ENCODE measurements at places on chromosomes 3 and 15.

GRCh38 chr3:143203848-143204247 is 84.3 kb downstream of the CHST2 start:
- no peak for DNase-seq

DNA sequence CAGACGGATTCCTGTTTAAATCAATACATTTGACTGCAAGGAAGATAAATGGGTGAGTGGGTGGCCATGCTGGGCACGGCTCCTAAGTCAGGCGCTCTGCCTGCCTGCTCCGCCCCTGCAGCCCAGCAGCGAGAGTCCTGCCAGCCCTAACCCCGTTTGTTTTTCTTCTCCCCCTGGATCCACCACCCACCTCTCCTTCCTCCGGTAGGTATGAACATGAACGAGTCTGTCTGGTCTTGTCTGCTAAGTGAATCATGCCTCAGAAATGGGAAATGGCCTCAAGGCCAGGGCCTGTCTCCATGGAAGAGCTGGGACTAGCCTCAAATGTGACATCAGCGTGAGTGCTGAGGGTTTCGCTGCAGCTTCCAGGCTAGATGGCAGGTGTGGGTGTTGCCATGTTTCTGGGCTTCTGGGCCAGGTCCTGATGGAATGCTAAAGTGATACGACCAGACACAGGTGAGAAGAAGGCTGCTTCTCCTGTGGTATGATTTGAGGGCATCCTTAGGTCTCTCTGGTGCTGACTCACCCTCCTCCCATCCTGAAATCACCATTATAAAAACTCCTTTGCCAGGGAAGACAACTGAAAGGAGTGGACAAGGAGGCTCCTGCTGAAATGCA is 5.6 kb upstream of the FEM1B start:
- no peak for DNase-seq

- no peak for DNase-seq
These were observed 127.1 kb upstream of the RBMS3 start for GRCh38 chr3:29153811-29154210.

DNA sequence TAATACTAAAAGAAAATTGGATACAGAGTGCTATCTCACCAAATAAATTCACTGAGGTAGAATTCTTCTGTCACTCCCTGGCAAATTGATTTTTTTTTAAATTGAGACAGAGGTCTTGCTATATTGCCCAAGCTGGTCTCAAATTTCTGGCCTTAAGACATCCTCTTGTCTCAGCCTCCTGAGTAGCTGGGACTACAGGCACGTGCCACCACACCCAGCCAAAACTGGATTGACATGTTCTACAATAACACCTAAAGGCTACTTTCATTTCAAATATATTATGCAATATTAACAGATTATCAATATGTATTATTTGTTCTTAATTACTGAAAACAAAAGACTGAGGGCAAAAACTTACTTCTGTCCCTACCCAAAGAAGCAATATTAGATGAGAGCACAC is 36.7 kb downstream of the TFDP2 start:
- no peak for DNase-seq

- no peak for DNase-seq
These were observed 47.7 kb upstream of the FMN1 start for GRCh38 chr15:33242165-33242564.

GRCh38 chr15:69071260-69071659 is 56.8 kb downstream of the NOX5 start:
- DNase-seq, result no peak

GRCh38 chr3:165279471-165279870 is 83.3 kb upstream of the SLITRK3 start:
- DNase-seq, result no peak

GRCh38 chr3:141311496-141312353 is 56.6 kb upstream of the ZBTB38 start:
- peak; percentile 96 for DNase-seq

- DNase-seq, result no peak
These were observed 23.7 kb downstream of the PRR23E start for GRCh38 chr3:127216415-127217261.

GRCh38 chr3:111541911-111542483 is at the start of gene CD96:
TSS of gene CD96 (plus strand) at chr3:111542197. CDS start at chr3:111542249, 52 bp downstream.
- no peak for DNase-seq

DNA sequence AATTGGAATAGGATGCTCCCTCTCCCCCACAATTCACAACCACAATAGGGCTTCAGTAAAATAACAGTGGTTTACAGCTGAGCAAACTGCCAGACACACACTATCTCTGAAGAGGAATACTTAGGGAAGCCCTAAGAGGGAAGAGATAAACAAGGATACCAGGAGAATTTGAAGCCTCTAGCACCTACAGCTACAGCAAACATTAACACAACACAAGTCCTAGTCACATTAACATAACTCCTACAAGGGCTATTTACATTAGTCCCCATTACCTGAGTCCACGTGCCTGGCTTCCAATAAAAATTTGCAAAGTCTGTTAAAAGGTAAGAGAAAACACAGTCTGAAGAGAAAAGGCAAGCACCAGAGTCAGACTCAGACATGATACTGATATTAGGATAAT is 346.9 kb upstream of the CDIN1 start:
- no peak for DNase-seq

All from omental fat pad (tissue), 4 donors.